ENCODE measurements at places on chromosomes 13 and 19.

DNA sequence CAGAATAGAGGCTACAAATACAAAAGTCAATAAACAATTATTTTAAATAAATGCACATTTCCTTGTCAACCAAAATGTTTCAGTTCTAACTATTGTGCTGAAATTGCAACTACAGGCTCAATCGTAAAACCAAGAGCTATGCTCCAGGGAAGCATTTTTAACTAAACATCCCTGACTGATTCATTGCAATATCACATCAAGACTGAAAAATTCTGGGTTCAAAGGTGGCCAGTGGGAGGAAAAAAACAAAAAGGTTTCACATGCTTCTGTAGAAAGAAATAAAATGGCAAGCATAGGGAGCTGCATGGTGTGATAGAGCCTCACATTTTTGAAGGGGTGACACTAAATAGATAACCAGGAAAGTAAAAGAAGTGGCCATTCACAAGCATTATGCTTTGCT is 862.8 kb downstream of the PCDH9 start:
- no peak for DNase-seq

DNA sequence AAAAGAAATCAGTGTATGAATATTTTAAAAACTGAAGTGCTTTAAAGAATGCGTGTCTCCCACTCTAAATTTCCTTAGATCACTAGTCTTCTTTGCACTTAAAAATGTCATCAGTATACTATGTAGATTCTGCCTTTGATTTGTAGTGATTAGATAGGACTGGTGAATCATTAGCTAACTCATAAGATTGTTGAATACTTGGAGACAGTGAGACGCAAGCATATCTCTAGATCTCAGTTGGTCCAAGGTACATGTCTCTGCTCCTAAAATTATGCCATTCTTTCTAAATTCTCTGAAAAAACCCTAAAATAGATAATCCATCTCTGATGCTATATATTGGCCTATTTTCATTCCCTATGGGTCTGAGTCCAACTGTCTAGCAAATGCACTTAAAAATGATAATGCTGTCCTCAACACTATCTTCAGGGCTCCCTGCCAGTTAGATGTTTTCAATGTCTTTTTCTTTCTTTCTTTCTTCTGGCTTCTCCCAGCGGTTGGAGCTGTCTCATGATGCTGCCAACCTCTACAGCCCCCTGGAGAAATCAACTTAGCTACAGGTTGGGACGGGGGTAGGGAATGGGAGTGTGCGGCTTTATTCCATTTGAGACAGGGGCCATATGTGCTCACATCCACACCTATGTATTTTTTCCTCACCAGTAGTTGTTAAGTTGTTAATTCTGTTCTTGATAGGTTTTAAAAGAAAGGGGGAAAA is 301.0 kb downstream of the NDFIP2 start:
- DNase-seq = no peak

GRCh38 chr13:50425772-50426171 is 410.5 kb downstream of the KCNRG start:
- no peak for DNase-seq

- no peak for DNase-seq
Measured at GRCh38 chr13:76383676-76384461, 502.3 kb downstream of the KCTD12 start.

DNA sequence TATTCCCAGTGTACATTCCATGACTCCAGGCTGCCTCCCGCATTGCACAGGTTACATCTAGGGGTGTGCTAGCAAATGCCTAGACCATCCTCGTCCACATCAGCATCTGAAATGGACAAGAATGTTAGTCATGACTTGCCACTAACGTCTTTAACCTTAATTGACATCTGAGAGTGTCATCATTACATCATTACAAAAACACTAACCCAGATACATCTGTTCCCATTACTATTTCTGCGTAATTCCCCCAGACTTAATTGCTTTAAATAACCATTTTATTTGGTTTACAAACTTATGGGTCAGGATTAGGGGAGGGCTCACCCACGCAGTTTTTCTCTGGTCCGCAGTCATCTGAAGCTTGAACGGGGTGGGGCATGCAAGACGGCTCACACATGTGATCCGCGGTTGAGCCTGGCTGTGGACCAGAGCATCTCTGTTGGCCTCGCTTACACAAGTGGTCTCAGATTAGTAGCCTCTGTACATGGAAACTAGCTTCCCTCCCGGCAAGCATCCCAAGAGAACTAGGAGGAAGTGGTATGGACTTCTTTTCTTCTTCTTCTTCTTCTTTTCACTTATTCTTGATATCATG is 15.9 kb downstream of the KL start:
- no peak for DNase-seq

DNA sequence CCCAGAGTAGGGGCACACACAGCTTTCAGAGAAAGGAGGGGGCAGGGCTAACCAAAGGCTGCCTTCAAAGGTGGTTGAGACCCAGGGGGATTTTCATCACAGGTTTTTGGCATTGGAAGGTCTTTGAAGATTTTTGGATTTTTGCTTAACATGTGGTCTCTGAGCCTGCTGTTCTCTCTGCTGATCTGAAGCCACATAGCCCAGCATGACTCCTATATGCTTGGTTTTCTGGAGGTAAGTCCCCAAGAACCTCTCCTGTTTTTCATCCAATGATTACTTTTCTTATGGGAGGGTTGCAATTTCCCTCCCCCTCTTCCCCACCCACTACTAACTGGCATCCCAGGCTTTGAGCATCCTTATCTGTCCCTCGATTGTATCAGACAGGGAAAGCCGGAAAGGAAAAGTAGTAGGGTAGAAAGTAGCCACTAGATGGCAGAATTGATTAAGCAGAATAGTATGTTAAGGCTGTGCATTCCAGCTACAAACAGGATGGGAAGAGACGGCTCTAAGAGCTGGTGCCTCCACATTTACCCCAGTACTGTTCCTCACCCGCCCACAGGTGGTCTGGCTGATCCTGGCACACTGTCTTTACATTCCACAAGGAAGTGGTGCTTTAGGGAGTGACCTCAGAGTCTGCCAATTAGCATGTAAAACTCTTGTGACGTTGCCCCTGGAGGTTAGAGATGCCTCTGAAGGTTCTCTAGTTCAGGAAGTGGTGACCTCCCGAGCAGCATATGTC is 218.9 kb upstream of the EDNRB start:
- peak; percentile 40 for DNase-seq

DNA sequence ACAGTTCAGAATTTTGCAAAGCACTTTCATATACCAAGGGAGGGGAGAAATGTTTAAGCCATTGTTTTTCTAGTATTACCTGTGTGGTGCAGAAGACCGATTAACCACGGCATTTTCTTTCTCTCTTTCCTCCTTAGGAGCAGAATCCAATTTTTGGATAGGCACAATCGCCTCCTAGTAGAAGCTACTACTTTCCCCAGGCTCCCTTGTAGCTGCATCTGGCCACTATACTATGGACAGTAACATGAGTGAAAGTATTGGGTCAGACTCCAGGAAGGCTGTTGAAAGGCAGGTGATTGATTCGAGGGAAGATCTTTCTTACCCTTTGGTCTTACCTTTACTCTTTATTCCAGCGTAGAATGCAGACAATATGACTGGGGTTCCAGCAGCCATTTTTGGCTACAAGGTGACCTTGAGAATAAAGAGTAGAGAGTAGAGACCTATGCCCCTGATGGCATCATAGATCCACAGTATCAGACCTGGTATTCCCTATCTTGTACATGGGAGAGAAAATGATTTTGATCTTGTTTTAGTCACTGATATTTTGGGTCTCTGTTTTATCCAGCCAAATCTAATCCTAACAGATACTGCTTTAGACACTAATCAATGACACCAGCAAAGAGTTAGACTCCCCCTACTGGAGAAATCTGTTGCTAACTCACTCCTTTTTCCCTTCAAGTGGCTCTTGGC is 77.0 kb downstream of the LRRC63 start:
- no peak for DNase-seq

GRCh38 chr19:7883105-7883504 is 5.2 kb upstream of the LRRC8E start:
- DNase-seq = no peak

DNA sequence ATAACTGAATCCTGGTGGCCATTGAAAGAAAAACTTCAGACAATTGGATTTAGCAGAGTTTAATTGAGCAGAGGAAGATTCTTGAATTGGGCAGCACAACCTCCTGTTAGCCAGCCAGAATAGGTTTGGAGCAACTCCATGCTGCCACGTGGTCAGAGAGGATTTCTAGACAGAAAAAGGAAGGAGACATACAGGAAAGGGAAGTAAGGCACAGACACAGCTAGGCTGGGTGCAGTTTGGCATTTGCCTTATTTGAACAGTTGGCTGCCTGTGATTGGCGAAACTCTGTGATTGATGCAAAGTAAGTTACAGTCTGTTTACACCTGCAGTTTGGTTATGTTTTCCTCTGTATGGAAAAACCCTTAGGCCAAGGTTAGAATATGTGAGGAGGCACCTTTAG is 85.8 kb upstream of the SPATA13 start:
- DNase-seq = no peak

DNA sequence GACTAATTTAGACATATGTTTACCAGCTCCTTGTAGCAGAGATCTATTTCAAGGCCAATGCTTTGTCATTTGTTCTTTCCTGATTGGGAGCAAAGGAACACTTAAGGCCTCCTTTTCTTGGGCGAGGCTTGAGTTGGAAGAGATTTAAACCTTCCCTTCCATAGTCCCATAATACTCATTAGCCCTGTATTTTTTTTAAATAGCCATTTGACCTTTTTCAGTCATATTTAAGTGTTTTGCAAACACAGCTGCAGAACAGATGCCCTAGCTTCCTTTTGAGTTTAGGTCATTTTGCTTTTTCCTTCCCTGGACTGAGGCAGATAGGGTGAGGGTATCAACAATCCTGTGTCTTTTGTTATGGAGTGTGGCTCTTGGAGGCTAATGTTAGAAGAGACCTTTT is 198.3 kb downstream of the NBEA start:
- DNase-seq = no peak

GRCh38 chr19:32719611-32720059 is at the start of gene TDRD12:
TSS of gene TDRD12 (plus strand) at chr19:32719767. CDS start at chr19:32720073, 306 bp downstream.
- no peak for DNase-seq

Data from cerebellar nuclear complex (tissue), 1 donor.